ENCODE measurements at places on chromosomes 2 and 18.
A peak's percentile ranks its signal among the peaks of the same experiment; 100 is the strongest.

DNA sequence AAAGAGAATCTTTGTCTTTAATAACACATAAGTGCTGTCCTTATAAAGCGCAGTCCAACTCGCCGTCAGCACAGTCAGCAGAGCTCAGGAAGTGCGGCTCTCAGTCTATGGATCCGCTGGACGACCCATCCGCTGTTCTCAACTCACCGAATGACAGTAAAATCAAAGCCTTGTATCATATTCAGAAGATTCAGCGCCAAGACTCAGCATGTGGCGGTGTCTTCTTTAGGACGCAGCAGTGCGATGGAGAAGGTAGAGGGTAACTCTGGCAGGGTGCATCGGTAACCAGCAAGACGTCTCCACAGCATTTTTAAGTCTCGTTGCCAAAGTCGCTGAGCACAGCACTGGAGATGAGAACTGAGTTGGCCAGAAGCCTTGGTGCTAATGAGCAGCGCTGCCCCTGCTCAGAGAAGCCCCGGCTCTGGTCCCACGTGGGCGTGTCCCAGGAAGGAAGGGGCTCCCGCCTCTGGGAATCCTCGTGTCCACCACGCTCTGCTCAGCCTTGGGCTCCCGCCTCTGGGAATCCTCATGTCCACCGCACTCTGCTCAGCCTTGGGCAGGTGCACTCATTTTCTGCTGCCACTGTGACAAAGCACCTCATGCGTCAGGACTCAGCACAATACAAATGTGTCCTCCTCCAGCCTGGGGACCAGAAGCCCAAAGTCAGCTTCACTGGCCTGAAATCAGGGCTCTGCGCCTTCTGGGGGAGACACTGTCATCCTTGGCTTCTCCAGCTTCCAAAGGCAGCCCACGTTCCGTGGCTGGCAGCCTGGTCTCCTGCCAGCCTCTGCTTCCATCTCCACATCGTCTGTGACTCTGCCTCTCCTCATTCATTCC lies 238.0 kb upstream of the SALL3 start:
- DNase-seq, result no peak

DNA sequence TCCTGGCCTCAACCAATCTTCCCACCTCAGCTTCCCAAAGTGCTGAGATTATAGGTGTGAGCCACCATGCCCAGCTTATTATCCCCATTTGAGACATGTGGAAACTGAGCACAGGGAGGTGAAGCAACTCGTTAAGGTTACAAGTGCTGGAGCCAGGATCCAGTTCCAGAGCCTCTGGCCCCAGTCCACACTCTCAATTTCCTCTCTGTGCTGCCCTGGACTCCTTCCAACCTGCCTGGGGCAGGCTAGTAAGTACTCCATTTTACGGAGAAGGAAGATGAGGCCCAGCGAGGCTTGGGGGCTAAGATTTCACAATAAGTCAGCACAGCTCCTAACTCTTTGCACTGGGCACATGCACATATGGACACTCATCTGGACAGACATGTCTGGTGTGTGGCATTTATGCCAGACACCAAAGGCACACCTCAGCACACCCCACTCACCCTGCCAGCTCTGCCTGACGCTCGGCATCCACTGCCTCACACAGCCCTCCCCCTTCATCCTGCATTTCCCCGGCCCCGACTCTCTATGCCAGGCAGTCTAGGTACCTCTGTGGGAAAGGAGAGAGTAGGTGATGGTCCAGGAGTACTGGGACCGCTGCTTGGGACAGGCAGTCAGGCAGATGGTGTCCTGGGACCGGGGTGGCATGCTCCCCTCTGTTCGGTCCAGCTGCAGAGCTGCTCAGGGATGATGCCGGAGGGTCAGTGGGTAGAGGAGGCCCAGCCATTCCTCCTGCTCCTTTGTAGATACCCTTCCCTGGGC lies 20.5 kb downstream of the CFAP65 start:
- DNase-seq, result no peak

- no peak for DNase-seq
These were observed 305.9 kb downstream of the HRH4 start for GRCh38 chr18:24766376-24766775.

- DNase-seq, result no peak
These were observed 70.5 kb downstream of the CPS1 start for GRCh38 chr2:210626849-210627248.

- no peak for DNase-seq
These were observed 64.2 kb downstream of the RBM43 start for GRCh38 chr2:151197184-151198108.

- no peak for DNase-seq
These were observed 85.0 kb downstream of the PTH2R start for GRCh38 chr2:208491641-208492040.

GRCh38 chr2:134745546-134745945 lies 26.7 kb upstream of the TMEM163 start:
- DNase-seq, result no peak

GRCh38 chr2:207283356-207283755 lies 117.6 kb upstream of the KLF7 start:
- DNase-seq, result no peak

DNA sequence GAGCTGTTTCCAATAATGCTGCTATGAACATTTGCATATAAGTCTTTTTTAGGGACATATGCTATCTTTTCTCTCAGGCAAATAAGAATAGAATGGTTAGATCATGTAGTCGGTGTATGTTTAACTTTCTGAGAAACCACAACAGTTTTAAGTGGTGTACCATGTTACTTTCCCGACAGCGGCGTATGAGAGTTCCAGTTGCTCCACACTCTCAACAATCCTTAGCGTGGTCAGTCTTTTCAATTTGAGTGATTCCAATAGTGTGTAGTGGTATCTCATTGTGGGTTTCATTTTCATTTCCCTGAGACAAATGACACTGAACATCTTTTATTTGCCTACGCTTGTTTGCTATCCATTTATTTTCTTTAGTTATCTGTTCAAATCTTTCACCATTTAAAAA lies 149.5 kb downstream of the ACOXL start:
- DNase-seq, result no peak

DNA sequence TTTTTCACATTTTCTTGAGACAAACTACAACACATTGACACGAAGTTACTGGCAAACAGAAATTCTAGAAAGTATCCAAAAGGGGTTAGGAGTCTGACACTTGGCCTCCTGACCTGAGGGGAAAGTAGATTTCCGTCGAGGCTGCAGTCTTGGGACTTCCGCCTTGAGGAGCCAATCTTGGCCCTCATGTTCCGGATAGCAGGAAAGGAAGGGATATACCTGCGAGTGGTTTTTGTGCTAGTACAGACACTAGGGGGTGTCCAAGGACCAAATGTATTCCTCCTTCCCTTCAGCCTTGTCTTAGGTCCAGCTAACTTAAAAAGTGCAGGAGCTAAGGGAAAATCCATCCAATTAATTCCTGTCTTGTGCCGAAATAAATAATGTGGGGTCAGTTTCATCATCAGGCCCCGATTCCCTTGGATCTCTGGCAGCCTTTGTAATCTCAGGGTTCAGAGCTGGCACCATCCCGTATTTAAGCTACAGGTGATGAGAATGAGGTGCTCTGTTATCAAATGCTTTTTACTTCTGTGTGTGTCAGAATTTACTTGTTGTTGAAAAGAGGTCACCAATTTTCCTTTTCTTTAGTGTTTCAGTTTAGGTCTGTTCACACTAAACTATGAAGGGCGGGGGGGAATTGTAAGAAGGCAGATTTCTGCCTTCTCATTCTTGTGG lies 330.2 kb upstream of the FANCL start:
- DNase-seq, result peak; percentile 76

- no peak for DNase-seq
These were observed 80.0 kb downstream of the APOB start for GRCh38 chr2:20963867-20964266.

DNA sequence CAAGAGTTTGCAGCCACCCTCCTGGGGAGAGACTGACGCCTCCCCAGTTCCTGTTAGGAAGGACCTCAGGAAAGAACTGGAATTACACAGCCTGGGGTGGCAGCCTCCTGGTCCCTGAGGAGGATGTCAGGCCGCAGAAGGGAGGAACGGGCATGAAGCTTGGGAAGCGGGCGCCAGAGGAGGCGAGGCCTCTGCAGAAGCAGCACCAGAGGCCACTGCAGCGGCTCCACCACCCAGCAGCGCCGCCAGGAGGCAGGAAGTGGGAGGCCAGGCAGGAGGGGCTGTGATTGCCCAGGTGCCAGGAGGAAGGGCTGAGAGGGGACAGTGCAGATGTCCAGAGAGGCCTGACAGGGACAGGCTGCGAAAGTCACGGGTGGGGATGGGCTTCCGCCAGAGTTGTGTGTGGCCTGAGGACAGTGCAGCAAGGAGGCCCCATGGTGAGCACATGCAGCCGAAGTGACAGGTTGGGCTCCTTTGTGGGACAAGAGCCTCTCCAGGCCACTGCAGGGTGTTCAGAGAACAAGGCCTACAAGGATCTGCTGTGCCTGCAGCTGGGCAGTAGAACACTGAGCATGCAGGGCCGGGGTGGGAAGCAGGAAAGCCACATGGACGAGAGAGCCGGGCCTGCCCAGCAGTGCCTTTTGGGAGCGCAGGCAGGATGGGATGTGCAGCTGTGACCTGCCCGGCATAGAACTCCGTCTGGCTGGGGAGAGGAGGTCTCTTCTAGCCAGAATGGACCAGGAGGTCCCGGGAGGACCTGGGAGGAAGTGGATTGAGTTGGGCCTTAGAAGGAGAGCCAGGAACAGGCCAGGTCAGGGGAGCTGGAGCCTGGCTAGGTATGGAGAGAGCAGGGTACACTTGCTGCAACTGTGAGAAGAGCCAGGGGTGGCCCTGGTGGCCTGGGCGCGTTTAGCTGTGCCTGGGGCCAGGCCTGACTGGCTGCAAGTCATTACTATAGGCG lies 39.1 kb upstream of the ALPP start:
- DNase-seq, result no peak

DNA sequence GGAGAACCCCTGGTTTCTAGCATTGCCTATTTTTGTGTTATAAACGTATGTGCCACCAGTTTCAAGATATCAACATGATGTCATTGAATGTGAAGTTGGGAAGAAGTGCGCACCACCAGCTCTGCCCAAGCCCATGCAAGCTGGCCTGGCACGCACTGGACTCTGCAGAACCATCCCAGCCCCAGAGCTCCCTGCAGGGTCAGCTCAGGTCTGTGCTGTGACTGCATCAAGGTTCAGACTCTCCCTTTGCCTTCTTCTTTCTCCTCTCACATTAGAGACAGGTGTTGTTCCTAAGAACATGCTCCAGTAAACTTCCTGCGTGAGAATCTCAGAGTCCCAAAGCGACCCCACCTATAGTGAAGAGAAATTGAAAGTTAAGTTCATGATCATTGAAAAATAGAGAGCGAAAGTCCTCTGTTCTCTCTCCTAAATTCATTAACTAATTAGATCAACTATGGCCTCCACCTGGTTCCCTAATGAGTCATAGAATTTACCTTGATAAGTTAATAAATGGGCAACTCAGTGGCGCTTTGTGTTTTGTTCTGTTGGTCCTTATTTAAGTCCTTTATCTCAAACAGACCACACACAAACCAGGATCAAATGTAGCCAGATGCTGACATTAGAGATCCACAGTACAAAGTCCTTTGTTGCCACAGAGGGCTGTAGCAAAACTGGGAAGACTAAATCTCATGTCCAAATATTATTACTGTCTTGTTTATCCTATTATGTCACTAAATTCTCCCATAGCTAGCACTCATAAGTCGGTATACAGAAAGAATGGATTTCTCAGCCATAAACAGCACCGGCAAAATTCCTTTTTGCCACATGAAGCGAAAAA lies 432.3 kb downstream of the STK39 start:
- no peak for DNase-seq

DNA sequence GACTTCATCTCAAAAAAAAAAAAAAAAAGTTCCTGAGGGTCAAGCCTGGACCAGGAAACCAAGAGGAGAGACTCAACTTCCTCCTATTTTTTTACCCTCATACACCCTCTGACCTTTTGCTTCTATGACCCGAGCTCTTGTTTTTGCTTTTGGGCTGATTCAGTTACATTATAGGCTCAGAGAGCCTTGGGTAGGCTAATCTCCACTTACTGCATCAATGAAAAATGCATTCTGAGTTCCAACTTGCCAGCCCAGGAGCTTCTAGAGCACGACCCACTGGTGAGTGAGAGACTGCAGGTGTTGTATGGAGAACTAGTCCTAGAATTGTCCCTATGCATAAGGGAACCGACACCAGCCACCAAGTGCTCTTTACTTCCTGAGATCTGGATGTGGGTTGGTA lies 91.1 kb downstream of the CABLES1 start:
- no peak for DNase-seq

- peak; percentile 63 for DNase-seq
These were observed 10.1 kb downstream of the SP9 start for GRCh38 chr2:174344716-174345461.

DNA sequence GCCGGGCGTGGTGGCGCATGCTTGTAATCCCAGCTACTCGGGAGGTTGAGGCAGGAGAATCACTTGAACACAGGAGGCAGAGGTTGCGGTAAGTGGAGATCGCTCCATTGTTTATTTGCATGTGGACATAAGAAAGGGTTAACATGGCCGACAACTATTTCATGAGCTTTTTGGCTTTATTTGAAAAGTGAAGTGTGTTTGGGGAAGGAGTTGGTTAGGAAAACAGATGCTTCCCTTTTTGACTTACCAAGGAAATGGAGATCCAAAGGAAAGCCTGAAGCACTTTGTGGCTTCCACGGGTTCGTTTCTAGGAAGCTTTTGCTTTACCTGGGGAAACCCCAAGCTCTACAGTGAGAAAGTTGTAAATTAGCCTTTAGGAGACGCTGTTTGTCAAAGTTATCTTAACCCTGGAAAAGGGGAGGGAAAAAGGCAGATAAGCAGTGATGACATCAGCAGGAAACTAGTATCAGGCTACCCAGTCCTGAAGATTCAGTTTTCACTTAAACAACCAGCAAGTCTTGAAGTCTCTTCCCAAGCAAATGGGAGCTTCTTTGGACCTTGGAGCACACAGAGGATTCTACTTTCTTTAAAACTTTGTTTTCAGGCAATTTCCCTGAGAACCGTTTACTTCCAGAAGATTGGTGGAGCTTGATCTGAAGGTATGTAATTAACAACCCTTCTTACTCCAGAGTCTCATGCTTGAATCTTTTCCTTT lies at the start of gene CASP10:
Gene CASP10 (plus strand): TSS at position 492 of the 715 bp plus-strand sequence. CDS start 2,637 bp downstream, outside the sequence.
- DNase-seq, result no peak

DNA sequence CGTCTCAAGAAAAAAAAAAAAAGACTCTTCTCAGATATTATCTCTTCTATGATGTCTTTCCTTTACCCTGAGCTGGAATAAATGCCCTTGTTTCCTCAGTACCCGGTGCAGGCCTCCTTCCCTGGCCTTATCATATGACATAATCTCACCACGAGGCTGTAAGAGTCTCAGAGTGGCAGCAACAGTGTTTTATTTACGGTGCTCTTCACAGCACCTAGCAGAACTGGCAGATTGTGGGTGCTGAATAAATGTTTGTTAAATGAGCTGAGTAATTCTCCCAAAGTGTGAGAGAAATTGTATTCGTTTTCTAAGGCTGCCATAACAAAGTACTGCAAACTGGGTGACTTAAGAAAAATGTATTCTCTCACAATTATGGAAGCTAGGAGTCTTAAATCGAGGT lies 82.8 kb upstream of the CD28 start:
- DNase-seq, result no peak

- DNase-seq, result no peak
These were observed 45.5 kb downstream of the MAPRE2 start for GRCh38 chr18:35086704-35087103.

DNA sequence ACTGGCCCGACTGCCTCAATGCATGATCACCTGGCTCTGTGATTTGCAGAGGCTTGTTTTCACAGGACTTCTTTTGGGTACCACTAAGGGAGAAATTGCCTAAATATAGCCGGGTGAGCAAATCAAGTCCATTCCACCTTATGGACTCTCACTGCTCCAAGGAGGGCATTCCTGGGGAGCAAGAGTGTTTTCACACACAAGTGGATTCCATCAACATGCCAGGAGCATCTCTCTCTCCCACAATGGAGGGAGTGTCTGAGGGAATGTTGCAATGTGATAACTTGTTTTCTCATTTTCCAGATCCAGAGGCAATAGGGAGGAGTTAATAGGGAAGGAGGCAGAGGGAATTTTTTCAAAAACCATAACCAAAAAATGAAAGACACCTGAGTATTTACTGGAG lies 250.7 kb downstream of the SATB2 start:
- DNase-seq, result no peak

Data from NCI-H526 (cell line).